Umbilical cord (tissue), 2 donors: ENCODE measurements at places on chromosomes 2 and 18.

- DNase-seq, result no peak
Measured at GRCh38 chr2:112846031-112846430, 9.5 kb upstream of the IL1B start.

GRCh38 chr2:11502740-11503292 lies 31.0 kb upstream of the GREB1 start:
- no peak for DNase-seq

GRCh38 chr2:202508686-202509085 lies 126.1 kb upstream of the FAM117B start:
- peak; percentile 49 for DNase-seq

- peak; percentile 23 for DNase-seq
Measured at GRCh38 chr2:69619725-69620124, 23.8 kb downstream of the AAK1 start.

DNA sequence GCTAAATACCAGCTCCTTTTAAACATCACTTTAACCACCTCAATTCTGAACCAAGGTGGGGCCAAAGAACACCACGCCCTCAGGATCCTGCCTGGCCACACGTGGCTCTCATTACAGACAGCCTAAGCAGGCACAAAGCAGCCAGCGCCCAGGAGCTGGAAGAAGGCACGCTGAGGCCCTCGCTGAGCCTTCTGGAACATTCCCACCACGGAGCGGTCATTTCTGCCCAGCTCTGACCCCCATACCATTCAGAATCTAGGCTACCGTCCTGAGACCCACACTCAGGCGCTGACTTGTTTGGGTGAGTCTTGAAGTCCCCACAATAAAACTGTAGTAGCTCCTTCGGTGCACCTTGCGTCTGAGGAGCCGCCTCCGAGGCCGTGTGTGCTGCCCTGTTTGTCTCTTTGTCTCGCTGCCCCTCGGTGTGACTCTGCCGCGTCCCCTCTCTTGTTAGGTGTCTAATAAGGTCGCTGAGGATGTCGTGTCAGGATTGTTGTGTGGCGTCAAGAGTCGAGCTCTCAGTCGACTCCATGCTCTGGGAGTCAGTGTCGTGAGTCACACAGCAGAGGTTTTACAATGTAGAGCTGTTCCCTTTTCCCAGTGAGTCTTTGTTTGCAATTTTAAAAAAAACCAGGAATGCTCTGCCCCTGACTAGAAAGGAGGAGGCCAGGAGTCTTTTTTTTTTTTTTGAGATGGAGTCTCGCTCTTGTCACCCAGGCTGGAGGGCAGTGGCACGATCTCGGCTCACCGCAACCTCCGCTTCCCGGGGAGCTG lies 242.4 kb downstream of the KLHL29 start:
- no peak for DNase-seq

DNA sequence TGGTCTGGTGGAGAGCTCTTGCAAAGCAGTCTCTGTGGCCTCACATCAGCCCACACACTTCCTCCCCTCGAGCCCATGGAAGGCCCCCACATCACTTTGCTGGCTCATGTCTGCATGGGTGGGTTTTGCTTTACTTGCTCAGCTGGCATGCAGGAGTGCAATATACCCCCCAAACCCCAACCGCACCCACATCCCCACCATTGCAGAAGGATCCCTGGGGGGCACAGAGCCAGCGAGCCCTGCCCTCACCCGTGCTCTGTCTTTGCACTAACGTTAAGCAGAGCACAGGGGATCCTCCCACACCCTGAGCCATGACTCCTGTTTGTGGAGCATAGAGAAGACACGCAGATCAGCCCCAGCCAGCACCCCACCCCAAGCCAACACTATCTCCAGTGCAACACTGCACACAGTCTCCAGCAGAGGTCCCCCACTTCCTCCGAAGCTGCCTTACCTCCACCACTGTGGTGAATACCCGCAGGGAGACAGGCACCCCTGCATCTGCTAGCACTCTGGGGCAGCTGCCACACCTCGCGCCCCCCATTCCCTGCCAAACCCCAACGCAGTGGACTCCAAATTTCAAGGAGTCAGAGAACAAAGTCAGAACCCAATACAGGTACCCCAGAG lies 177.8 kb upstream of the RGPD4 start:
- no peak for DNase-seq

DNA sequence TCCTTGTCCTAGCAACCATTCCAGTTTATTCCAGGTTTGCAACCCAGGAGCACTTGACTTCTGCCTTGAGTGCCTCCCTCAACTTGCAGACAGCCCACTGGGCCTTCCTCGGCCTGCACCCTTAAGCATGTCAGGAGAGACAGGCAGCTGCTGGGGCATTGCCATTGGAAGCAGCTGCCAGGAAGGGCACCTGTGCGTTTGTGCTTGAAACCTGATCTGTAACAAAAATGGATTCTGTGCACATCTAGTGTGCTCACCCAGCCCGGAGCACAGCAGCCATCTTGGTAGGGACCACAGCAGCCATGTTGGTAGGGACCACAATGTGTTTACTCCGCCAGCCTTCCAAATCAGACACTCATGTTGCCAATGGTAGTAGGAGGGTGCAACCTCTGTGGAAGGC lies 44.3 kb upstream of the GLI2 start:
- DNase-seq, result no peak

- no peak for DNase-seq
Measured at GRCh38 chr18:11064106-11064505, 85.3 kb downstream of the PIEZO2 start.

DNA sequence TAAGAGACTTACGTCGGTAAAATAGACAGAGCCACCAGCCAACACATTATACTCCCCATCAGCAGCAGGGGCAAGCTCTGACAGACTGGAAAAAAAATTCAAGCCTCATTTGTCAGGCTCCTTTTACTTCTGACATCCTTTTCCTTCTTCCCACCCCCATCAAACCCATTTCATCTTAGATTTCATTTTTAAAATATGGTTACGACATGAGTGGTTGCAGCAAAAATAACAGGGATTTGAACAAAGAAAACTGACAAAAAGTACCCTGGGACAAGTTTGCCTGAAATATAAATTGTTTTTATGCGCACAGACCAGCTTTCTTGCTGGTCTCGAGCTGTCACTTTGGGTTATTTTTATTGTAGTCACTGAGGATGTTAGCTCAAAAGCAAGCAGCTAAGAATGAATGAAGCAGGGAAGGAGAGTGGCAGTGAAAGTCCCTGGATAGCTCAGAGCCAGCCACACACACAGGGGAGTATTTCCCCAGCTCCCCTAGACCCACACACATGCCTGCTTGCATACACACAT lies 30.7 kb upstream of the LINC00305 start:
- DNase-seq, result no peak

GRCh38 chr2:127219171-127220070 lies 678 bp downstream of the CYP27C1 start:
- DNase-seq, result peak; percentile 21

DNA sequence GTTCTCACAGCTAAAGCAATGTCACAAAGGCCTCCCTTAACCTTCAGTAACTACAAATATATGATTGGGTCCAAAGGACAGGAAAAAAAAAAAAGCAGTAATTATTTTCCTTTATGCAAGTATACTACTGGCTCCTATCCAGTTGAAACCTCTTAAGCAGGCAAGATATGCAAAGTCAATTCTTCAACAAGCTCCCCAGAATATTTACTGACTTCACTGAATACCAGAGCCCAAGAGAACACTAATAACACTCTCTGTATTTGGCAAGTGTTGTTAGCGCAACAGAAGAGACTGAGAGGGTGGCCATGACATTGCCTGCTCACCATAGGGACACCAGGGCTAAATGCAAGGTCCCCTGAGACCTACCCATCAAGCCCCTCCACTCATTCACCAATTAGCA lies 74.5 kb downstream of the AP1S3 start:
- peak; percentile 42 for DNase-seq

DNA sequence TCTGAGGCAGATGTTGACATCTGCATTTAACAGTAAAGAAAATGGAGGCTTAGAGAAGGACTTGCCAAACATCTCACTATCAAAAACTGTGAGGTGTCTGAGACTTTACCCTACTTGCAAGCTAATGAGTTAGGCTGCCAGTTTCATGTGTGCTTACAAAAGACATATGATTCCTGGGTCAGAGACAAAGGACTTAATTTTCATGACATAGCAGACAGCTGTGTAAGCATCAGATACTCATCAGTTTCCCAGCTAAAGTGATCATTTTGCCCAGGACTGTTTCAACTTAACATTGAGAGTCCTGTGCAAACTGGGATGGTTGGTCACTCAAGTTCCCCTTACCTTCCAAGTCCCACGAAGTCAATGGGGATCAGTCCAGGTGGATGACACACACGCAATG lies 18.9 kb upstream of the DAPL1 start:
- DNase-seq, result no peak

DNA sequence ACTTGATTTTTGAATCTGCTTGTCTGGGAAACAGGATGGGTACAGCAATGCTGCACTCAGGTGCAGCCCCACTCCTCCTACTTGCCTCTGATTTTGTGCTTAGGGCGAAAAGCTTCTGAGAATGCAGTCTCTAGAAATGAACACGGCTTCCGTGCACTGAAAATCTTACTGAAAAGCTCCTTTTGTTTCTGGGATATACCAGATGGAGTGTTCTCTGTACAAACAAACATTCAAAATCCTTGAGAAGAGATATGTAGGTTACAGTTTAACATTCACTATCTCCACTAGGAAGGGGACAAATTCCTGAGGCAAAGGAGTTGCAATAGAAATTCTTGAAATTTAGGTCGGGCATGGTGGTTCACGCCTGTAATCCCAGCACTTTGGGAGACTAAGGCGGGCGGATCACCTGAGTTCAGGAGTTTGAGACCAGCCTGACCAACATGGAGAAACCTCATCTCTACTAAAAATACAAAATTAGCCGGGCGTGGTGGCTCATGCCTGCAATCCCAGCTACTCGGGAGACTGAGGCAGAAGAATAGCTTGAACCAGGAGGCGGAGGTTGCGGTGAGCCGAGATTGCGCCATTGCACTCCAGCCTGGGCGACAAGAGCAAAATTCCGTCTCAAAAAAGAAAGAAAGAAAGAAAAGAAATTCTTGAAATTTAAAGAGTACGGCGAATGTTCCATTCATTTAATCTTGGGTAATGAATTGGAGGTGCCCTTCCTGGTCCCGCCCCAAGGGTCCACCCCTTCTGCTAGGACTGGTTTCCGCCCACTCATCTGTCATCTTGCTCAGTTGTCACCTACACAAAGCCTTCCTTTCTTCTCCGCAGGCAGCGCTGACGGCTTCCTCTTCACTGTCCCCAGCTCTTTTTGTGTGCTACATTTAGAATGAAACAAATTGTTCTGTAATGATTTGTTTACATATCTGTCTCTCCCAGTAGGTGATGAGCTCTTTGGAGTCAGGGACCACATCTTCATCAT lies 92.4 kb downstream of the SOCS6 start:
- DNase-seq, result no peak

- DNase-seq, result no peak
Measured at GRCh38 chr2:239318151-239318611, 82.6 kb downstream of the HDAC4 start.

GRCh38 chr2:236769981-236770671 lies 200.5 kb downstream of the ACKR3 start:
- peak; percentile 74 for DNase-seq
